ENCODE measurements at places on chromosomes 5 and 9.

- DNase-seq = no peak
Observed at GRCh38 chr5:100520348-100520747, 14.8 kb upstream of the FAM174A start.

DNA sequence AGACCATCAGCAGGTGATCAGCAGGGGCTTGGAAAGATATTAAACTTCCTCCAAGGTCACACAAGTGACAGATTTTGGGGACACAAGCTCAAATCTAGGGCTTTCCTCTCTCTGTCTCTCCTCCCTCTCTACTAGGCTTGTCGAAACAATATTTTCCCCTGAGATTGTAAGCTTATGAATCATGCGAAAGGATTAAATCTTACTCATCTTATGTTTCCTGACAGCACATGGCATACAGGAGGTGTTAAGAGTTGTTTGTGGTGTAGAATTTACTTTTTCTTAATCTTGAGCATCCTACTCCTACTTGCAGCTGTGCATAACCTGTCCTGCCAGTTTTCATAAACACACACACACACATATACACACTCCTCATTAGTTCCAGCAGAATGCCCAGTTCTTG lies 186.3 kb downstream of the MARCHF11 start:
- DNase-seq = no peak

- no peak for DNase-seq
Observed at GRCh38 chr9:135345775-135346433, 133.7 kb upstream of the PPP1R26 start.

DNA sequence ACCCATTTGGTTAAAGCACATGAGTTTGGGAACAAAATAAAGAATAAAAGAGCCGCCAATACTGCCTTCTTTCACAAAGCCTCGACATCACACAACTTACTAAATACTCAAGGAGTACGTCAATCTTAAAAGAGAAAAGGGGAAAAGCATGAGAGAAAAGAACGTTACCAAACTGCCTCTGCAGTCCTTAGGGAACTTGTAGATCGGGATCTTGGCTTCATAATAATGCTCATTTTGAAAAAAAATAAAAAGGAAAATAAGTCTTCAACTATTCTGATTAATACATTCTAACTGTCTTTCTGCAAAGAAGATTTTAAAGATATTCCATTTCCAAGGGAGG lies 618.4 kb downstream of the PDE4D start:
- no peak for DNase-seq

- no peak for DNase-seq
Observed at GRCh38 chr9:136270173-136270705, 24.6 kb upstream of the QSOX2 start.

GRCh38 chr9:36093384-36093783 lies 43.1 kb upstream of the GLIPR2 start:
- no peak for DNase-seq

GRCh38 chr5:113330533-113331208 lies 104.1 kb downstream of the TSSK1B start:
- no peak for DNase-seq

- DNase-seq = peak; percentile 55
Observed at GRCh38 chr5:672329-673160, 20.6 kb downstream of the TPPP start.

DNA sequence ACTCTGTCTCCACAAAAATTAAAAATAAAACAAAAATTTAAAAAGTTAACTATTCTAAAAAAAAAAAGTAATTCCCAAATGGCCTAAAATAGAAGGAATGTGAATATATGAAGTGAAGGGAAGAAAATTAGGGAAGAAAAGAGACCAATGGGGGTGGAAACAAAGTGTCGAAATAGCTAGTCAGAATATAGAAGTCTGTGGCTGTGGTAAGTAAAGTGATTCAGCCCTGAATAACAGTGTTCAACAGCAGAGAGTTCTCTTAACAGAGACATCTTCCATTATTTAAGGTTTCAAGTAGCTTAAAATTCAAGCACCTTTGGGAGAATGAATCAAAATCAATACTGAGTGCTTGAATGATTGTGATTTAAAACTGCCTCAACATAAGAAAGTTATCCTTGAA lies 51.7 kb downstream of the LPAR1 start:
- DNase-seq = no peak

DNA sequence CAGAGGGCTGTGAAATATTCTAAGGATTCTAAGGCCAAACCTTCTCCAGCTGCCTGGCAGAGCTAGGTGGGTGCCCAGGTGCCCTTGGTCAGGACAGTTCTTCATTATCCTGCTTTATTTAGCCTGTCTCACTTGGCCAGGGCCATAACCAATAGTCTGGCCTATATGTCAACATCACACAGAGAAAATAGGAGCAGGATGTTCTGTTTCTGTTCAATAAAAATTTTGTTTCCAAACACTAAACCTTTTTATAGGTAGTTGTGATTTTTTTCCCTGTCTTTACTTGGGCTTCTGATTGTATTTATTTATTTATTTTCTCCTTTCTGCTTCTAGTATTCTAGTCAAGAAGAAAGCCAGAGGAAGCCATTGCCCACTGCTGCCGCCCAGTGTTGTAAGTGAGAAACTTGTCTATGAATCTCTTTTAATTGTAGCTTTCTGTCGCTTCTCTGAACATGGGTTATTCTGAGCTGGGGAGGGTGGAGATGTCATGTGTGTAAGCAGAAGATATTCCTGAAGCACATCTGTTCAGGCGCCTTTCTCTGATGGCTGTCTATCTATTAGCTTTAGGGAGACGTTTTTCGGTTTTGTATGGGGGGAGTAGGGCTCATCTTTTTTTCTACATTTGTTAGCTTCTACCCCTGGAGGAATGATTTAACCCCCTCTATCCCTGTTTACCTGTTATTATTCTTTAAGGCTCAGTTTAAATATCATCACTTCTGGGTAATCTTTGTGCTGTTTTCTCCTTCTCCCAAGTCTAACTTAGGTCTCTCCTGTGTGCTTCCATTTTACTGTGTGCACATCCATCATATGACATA lies 97.1 kb downstream of the UNC13B start:
- peak; percentile 57 for DNase-seq

DNA sequence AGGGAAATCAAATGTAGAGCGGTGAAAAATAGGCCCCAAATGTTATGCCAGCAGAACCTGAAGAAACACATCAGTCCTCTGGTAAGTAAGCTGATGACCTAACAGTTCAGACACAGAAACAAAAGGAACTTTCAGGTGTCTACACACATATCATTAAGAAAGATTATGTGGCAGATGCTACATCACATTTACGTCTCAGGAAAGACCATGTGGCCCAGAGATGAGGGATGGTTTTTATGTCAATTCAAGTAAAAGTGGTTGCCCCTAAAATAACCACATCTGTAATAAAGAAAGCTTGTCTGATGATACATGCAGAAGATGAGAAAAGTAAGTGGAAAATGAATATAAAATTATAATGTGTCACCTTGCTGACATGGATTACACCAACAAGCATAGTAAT lies 31.4 kb downstream of the GNAQ start:
- DNase-seq = no peak

DNA sequence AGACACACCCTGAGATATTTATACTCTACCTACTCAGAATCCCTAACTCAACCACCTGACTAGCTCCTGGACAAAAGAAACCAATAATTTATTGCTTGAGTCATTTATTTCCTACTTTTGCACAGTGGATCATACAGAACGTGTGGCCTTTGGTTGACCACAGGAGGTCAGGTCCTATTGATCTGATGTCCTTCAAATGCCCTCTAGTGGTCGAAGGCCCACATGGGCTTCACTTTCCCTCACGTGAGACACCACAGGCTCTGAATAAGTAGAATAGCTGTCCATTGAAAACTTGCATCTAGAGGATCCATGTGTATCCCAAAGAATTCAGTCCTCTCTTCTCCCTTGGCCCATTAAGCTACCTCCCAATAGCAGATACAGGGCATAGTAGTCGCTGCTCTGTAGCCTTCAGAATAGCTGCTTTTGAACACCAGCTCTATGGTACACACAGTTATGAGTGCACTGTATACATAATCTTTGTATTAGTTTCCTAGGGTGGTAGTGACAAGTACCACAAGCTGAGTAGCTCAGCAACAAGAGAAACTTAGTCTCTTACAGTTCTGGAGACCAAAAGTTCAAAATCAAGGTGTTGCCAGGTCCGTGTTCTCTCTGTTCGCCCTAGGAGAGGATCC lies 177.6 kb upstream of the SMARCA2 start:
- DNase-seq = peak; percentile 28

DNA sequence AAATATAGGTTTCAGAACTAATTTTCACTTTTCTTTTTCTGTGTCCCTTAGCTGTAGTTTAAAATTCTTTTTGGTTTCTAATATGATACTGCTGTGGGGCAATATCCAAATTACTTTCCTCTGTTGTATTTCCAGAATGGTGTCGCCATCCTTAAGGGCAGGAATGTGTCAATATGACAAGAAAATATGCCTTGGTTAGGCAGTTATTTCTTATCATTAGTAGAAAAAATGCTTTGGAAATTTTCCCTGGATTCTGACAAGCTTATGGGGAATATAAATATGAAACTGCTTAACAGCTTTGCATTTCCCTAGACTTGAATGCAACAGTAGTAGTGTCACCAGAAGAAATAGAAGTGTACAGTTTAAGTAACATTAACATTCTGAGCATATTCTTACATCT lies 29.4 kb downstream of the ANKRD34B start:
- DNase-seq = no peak

- no peak for DNase-seq
Observed at GRCh38 chr9:130885484-130886375, 10.9 kb downstream of the QRFP start.

DNA sequence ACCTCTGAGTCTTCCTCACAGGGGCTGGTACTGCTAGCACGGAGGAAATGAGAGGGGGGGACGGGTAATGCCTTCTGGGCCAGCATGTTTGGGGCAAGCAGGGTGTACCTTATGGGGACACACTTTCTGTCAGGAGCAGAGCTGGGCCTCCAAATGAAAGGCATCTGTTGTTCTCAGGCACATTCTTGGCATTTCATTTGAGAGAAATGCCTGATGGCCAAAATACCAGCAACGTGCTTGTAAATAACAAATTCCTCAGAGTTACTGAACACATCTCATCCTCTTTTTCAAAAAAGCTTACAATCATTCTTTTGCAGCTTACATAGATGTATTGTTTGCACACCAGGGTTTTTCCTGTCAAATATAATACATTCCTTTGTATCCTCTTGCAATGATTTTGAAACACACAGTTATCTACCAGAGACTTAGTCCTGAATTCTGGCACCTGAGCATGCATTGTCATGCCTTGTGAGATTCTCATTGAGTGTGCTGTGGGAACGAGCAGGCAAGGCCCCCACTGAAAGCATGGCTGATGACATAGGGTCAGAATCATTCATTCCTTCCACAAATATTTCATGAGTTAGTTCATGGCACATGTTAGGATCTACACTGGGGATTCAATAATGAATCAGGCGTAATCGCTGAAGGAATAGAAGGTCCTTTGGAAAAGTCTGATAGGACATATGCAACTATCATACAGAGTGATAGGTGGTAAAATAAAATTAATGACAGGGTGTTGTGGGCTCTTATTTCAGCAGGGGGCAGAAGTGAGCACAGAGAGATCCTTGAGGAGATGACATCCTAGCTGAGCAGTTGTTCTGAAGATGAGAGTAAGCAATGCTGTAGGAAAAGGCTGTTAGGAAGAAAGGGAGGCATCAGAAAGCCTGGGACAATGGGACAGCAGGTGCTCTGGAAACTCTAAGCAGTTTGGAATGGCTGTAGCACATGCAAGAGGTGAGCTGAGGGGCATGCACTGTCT lies 260.9 kb upstream of the TUT7 start:
- peak; percentile 17 for DNase-seq

GRCh38 chr5:132358775-132359174 lies 10.7 kb upstream of the SLC22A5 start:
- DNase-seq = no peak

- no peak for DNase-seq
Observed at GRCh38 chr9:126838055-126838811, 22.2 kb upstream of the ZBTB34 start.

DNA sequence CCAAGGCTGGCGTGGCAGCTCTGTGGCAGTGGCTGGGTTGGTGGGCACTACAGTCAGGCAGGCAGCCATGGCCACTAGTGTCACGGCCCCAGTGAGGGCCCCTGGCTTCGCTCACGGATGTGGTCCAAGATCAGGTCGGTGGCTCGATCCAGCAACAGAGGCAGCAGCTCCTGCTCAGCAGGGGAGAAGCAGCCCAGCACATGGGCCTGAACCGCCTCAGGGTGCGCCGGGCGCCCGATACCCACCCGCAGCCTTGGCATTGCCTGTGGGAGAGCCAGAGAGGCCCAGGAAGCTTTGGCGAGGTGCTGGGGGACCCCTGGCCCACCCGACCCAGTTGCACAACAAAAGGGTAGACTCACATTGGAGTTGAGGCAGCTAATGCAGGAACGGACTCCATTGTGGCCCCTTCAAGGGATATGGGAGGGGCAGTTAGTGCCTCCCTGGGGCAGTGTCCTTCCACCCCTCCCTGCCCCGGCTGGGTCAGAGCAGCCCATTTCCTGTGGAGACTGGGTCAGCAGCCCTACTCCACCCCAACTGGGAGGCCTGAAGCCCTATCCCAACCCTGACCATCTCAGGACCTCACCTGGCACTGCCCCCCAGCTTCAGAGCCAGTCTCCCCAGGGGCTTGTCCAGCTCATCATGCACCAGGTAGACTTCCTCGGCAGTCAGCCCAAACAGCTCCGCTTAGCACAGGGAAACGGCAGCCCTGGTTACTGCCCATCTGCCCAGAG lies 1.3 kb downstream of the PTRH1 start:
- DNase-seq = no peak

GRCh38 chr5:34977934-34978613 lies 48.7 kb downstream of the DNAJC21 start:
- no peak for DNase-seq

- DNase-seq = no peak
Observed at GRCh38 chr9:80881940-80882339, 807.4 kb downstream of the TLE1 start.

- DNase-seq = no peak
Observed at GRCh38 chr9:792331-793260, 48.9 kb upstream of the DMRT1 start.

DNA sequence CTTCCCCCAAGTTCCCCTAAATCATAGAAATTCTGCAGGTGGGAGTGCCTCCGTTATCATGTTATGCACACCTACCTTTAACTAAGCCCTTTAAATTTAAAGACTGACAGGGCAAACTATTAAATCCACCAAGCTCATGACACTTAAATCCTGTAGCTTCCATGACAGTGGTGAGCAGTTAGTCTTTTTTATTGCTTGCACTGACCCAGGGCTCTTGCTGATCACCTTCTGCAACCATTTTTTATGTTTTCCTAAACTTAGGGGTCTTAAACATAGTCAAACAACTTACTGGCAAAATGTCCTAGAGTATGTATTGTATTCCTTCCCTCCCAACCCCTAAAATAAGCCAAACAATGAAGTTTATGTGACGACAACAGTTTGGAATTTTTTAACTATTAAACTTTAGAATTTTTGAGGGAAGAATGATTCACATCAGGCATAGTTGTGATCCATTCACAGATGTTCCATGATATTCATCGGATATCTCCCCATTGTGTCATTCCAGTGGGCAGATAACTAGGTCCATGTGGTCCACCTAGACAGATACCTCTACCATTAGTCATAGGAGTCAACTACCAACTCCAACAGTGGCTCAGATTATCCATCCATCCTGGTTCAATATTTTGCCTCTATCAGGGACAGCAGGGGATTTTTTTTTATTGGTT lies 283.1 kb downstream of the ADAMTS6 start:
- no peak for DNase-seq

GRCh38 chr5:11525020-11525419 lies 379.2 kb downstream of the CTNND2 start:
- no peak for DNase-seq

GRCh38 chr5:38613992-38614836 lies 57.8 kb upstream of the LIFR start:
- DNase-seq = no peak

All from activated CD4-positive, alpha-beta T cell treated with anti-CD3 and anti-CD28 coated beads, Interleukin-2, amount 50 U/mL, for 48 hours (primary cell).